KBM-7 (cell line): ENCODE measurements at places on chromosomes 3 and 15.

DNA sequence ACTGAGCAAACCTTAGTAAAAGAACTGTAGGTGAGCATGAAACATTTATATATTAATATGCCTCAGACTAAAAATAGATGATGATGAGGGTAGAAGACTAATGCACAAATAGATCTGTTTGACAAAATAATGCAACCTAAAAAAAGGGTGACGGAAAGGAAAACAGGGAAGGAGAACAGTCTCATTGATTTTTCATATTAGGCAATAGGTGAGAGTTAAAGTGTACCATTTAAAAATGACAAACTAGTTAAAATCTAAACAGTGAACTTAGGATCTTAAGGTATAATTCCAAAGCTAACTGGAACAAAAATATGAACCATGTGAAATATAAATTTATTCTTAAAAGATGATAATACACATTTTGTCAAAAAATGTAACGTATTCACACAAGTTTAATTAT lies 1347.6 kb downstream of the SI start:
- DNase-seq, result no peak

DNA sequence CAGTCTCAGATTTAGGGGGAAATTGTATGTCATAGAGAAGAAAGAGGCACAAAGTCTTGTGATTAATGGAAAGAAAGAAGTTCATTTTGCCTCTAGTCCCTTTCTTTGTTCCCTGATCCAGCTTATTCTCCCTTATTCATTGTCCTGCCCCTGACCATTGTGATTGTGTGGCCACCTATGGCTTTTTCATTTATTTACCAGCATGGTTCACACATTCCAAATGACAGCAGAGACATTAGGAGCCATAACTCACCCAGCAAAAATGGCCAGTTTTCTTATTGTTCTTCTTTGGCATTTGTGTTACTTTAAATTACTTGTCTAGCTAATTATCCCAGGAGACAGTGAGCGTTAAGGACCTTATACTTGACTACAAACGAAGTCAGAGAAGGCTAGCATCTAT lies 36.3 kb upstream of the SGO1 start:
- no peak for DNase-seq

DNA sequence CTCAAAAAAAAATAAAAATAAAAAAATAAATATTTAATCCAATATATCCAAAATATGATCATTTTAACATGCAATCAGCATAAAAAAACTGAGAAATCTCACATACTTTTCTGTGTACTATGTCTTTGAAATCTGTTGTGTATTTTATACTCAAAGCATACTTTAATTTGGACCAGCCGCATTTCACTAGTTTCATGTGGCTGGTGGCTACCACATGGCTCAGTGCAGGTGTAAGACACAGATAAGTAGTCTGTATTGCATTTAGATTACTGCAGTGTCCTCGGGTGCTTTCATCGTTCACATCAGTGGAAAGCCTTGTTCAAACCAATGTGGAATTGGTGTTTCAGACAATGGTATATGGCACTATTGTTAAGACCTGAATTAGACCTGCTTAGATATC lies 11.0 kb downstream of the CRTC3 start:
- DNase-seq, result no peak

- DNase-seq, result peak; percentile 44
Observed at GRCh38 chr3:168847291-168847883, 751.7 kb upstream of the GOLIM4 start.

DNA sequence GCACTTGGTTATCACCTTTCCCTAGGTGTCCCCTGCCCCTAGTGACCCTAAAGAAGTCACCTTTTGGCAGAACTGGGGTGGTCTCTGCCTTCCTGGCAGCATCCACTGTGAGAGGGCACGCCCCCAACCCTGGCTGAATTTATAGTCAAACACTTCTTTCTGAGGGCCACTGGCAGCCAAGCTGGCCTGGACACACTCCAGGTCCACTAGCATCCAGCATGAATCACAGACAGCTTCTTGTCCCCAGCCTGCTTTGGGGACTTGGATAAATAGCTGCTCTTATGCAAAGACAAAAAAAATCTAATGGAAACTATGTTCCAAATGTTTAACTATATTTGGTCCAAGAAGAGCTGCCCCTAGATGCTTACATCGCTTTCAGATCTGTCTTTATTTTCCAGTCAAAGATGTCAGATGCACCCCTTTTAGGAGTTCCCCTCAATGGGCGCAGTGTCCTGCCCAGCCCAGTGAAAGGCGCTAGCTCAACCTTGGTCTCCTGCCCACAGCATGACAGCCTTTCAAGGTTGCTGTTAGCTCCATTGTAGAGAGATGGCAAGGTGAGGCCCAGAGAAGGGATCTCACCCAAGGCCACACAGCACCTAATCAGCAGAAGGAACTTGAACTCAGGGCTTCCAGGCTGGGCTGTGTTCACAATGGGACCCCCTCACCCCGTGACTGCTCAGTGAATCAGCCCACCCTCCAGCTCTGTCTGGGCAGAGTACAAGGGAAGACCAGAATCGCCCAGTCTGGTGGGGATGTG lies 7.0 kb downstream of the RASL12 start:
- DNase-seq, result no peak

DNA sequence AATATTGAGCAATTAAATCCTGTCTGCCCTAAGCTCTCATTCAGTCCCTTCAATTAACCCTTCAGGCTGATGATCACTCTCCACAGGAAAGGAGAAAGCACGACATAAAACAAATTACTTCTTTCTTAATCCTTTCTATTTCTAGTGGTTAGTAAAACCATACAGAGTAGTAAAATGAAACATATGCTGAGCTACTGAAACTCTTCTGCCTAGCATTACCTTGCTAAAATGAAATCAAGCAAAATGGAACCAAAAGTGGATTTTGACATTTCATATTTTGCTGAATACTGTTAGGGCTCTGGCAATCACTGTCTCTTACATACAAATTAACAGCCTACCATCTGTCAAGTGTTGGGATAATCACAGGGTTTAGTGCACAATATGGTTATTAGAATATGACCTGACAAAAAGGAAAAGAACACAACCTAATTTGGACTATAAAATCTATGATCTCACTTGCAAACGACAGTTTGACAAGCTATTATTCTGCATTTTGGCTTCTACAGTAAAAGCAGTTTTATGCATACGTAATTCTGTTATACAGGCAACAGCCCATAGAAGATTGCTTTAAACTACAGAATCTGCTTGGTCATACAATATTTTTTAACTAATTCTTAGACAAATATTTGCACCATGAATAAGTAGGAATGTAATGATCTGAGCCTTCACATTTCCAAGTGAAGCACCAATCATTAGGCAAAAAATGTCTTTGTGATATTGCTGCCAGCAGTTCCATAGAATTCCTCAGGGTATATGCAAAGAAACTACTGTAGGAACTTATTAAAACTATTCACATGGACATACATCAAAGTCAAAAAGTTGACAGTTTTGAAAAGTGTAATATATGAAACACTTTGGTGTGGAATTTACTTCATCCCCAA lies 105.0 kb downstream of the FHIT start:
- no peak for DNase-seq

GRCh38 chr3:64873400-64873799 lies 185.6 kb upstream of the ADAMTS9 start:
- DNase-seq, result no peak

- DNase-seq, result no peak
Observed at GRCh38 chr15:49064884-49065283, 18.6 kb upstream of the SECISBP2L start.

- no peak for DNase-seq
Observed at GRCh38 chr3:5305684-5305989, 118.1 kb downstream of the EDEM1 start.

DNA sequence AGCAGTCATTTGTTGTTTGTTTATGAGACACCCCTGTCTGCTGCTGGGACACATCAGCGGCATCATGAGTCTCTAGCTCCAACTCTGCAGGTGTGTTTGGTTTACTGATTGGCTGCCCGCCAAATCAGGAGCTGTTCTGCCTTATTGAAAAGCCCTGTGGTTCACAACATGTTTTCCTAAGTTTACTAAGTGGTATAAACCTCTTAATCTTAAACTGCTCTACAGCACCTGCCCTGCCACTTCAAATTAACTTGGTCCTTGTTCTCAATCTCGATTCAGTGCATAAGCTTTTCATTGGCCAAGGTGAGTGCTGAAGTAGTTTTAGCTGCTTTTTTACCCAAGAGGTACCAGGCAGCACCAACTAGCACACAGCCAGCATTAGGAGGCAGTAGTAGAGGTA lies 77.8 kb upstream of the WDR72 start:
- no peak for DNase-seq

DNA sequence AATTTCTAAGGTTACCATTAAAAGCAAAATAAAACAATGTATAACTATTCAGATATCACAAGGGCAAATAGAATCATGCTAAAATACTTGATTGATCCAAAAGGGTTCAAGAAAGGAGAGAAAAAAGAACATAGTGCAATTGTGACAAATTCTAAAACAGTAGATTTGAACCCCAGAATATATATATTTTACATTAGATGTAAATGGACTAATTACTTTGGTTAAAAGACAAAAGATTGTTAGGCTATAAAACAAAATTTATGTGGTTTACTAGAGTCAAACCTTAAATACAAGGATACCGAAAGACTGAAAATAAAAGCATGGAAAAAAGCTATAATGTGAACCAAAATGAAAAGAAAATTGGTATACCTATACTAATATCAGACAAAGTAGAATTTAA lies 129.3 kb downstream of the ADAMTSL3 start:
- DNase-seq, result no peak

DNA sequence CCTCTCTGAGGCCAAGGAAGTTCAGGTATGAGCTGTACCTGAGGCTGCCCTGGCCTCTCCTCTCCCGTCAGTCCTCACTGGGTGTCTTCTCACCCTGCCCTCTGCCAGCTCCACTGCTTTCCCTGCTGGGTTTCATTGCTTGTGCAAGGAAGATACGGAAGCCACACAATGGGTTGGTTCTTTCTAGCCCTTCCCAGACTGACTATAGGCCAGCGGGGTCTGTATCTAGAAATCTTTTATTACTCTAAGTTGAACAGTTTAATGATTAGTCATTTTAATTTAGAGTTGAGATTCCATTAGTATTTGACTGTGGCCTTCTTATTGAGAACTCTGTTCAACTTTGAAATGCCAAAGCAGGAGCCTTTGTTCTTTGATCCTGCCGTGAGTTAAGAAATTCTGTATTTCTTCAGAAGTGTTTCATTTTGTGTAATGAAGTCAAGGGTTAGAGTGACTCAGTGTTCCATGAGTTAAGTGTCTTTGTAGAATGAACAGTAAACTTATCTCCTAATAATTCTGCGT lies 16.2 kb downstream of the C3orf62 start:
- no peak for DNase-seq

- DNase-seq, result no peak
Observed at GRCh38 chr15:93467337-93467736, 378.3 kb upstream of the RGMA start.

- peak; percentile 19 for DNase-seq
Observed at GRCh38 chr15:32104061-32104995, 74.0 kb downstream of the CHRNA7 start.

DNA sequence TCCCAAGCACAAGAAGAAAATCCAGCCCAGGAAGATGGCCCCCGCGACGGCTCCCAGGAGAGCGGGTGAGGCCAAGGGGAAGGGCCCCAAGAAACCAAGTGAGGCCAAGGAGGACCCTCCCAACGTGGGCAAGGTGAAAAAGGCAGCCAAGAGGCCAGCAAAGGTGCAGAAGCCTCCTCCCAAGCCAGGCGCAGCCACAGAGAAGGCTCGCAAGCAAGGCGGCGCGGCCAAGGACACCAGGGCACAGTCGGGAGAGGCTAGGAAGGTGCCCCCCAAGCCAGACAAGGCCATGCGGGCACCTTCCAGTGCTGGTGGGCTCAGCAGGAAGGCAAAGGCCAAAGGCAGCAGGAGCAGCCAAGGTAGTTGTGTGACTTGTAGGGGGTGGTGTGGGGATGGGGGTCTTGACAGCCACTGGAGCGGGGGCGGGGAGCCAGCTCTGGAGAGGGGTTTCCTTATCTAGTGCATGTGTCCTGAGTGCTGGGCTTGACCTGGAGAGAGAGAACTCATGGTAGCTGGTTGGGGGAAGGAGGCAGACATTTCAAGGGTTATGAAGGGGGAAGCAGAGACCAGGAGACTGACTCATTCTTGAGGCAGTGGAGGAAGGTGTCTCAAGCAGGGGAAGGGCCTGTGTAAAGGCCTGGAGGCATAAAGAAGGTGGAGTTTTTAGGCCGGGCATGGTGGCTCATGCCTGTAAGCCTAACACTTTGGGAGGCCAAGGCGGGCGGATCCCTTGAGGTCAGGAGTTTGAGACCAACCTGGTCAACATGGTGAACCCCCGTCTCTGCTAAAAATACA lies 6.2 kb downstream of the H1-8 start:
- DNase-seq, result peak; percentile 26

DNA sequence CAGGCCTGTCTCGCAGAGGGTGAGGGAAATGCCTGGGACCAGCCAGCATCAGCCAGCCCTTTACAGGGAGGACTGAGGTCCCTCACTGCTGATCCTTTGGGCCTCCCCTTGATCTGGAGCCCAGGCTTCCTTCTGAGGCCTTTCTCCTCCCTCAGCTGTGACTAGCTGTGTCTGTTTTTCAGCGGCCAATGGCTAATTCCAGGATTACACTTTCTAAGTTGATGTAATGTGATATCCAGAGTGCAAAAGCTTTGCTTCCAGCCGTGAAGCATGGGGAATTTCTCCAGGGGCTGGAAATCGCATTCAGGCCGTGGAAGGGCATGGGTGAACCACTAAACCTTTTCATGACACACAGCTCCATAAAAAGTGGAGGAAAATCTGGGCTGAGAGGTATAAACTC lies 157.6 kb downstream of the SHQ1 start:
- DNase-seq, result no peak

- no peak for DNase-seq
Observed at GRCh38 chr15:26421065-26421464, 351.8 kb downstream of the GABRB3 start.

GRCh38 chr15:89672221-89673164 lies 6.7 kb downstream of the PLIN1 start:
- no peak for DNase-seq

DNA sequence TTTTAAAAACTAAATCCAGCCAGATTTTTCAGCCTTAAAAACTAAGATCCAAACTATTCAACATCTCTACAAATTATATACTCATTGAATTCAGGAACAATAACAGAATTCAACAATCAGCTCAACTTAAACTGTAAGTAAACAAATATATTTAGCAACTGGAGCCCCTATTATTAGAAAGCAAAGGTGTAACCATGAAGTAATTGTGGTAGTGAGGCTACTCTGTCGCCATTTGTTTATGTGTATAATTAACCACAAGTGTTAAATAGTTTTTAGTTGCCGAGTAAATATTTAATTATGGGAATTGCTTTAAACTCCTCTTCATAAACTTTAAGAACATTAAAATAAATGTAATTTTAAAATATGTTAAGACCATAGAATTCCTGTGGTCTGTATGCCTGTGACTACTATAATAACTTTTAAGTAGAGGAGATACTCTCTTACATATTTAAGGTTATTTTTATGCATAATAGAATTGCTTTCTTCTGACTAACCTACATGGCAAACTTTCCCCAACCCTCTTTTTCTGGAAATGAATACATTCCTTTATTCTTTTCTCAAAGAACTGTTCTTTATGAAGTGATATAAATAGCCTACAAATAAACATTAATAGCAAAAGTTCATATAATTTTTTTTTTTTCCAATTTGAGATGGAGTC lies 51.2 kb downstream of the MFN1 start:
- DNase-seq, result no peak
